ENCODE measurements at places on chromosomes 4 and X.

DNA sequence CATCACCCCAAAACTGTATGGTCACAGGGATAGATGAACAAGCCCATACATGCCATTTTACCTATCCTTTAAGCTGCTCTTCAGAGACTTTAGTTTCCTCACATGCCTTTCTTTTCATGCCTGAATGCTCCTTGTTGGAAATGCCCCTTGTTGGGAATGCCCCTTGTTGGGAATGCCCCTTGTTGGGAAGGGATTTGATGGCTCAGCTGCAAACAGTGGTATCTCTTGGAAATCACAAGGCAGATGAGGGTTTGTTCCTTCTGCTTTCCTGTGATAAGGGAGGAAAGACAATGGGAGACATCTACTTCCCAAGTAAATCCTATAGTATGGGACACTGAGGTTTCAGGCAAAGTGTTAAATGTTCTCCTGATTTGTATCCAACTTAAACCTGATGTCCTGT is 11.5 kb downstream of the CXCL2 start:
- no peaks in the 10 kb centered on the region for H3K27me3 ChIP-seq
- no peak overlapping the region for H3K27ac ChIP-seq
- no peak for DNase-seq
- H3K4me3 ChIP-seq = no peak overlapping the region
- H3K4me1 ChIP-seq = no peaks in the 10 kb centered on the region

DNA sequence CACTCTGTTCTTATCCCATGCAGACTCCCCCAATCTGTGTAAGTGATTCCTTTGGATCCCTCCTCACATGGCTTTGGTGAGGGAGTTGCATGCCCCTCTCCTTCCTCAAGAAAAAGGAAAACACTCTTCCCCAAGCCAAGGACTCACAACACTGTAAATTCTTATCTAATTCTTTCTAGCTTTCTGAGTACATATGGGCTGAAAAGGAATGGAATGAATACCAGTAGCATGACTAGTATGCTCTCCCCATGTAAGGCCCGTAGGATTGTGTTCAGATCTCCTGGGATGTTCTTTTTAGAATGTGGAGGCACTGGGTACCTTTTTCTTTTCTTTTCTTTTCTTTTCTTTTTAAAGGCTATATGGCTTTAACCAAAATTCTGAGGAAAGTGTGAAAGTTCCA is 17.0 kb upstream of the MAGED1 start:
- H3K36me3 ChIP-seq = no peaks in the 10 kb centered on the region
- no peak overlapping the region for H3K27ac ChIP-seq
- H3K4me3 ChIP-seq = no peak overlapping the region
- DNase-seq = no peak
- H3K4me1 ChIP-seq = no peaks in the 10 kb centered on the region
- H3K27me3 ChIP-seq = no peaks in the 10 kb centered on the region

GRCh38 chrX:39011454-39012221 is 210.4 kb downstream of the MID1IP1 start:
- H3K4me1 ChIP-seq = no peaks in the 10 kb centered on the region
- no peaks in the 10 kb centered on the region for H3K27me3 ChIP-seq
- H3K4me3 ChIP-seq = no peak overlapping the region
- no peak for DNase-seq
- H3K27ac ChIP-seq = no peak overlapping the region

GRCh38 chr4:84804136-84804535 is 162.4 kb downstream of the WDFY3 start:
- H3K27me3 ChIP-seq = no peaks in the 10 kb centered on the region
- no peak overlapping the region for H3K27ac ChIP-seq
- no peaks in the 10 kb centered on the region for H3K36me3 ChIP-seq

DNA sequence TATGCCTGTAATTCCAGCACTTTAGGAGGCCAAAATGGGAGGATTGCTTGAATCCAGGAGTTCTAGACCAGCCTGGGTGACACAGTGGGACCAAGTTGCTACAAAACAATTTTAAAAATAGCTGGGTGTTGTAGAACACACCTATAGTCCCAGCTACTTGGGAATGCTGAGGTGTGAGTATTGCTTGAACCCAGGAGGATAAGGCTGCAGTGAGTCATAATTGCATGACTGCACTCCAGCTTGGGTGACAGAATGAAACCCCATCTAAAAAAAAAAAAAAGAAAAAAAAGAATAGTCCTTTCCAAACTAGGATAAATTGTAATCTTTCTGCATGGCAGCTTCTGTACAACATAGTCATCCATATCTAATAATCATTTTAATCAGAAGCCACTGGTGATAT is 270.1 kb upstream of the INTU start:
- no peaks in the 10 kb centered on the region for H3K4me1 ChIP-seq
- H3K27me3 ChIP-seq = no peaks in the 10 kb centered on the region
- H3K4me3 ChIP-seq = no peak overlapping the region
- H3K36me3 ChIP-seq = no peaks in the 10 kb centered on the region

DNA sequence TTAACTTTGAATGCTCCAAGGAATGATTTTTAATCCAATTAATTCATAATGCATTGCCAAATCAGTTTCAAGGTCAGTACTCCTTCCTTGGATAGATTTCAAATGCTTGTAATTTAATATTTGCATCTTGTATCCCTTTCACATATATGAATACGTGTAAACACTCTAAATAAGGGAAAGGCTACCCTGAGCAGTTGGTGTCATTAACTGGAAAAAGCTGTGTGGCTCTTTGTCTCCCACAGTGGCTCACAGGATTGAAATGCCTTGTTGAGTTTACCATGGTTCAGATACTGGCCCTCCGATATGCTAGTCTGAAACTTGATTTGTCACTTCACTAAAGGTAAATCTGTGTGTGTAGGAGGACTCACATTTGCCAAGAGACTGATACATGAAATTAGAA is 16.7 kb upstream of the ACOT9 start:
- peaks cover 5% of the 10 kb centered on the region for H3K4me1 ChIP-seq
- DNase-seq = no peak
- H3K4me3 ChIP-seq = no peak overlapping the region
- no peaks in the 10 kb centered on the region for H3K36me3 ChIP-seq
- no peaks in the 10 kb centered on the region for H3K27me3 ChIP-seq

DNA sequence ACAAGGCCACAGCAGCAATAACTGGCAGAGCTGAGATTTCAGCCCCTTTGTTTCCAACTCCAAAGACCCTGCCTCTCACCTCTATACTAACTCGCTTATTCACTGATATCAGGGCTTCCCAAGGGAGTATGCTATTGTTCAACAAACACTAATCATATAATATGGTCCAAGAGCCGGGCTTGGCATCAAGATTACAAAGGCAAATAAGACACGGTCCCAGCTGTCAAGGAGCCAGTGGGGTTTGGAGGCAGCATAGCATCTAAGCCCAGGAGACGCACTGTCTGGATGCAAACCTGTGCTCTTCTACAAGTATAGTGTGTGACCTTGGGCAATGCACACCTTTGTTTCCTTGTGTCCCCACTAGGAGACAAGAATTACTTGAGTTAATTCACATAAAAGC is 28.7 kb downstream of the PAPSS1 start:
- no peak overlapping the region for H3K27ac ChIP-seq
- peaks cover 14% of the 10 kb centered on the region for H3K4me1 ChIP-seq
- no peak overlapping the region for H3K4me3 ChIP-seq
- no peaks in the 10 kb centered on the region for H3K27me3 ChIP-seq

DNA sequence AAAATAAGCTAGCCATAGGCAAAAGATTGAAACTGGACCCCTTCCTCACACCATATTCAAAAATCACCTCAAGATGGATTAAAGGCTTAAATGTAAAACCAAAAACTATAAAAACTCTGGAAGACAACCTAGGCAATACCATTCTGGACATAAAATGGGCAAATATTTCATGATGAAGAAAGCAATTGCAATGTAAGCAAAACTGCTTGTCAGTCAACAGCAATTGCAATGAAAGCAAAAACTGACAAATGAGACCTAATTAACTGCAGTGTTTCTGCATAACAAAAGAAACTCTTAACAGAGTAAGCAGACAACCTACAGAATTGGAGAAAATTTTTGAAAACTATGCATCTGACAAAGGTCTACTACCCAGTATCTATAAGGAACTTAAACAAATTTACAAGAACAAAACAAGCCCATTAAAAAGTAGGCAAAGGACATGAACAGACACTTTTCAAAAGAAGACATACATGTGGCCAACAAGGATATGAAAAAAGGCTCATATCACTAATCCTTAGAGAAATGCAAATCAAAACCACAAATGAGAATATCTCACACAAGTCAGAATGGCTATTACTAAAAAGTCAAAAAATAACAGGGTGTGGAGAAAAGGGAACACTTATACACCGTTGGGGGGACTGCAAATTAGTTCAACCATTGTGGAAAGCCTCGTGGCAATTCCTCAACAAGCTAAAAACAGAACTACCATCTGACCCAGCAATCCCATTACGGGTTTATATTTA is 46.7 kb downstream of the CFAP299 start:
- DNase-seq = no peak
- H3K36me3 ChIP-seq = no peaks in the 10 kb centered on the region
- no peak overlapping the region for H3K27ac ChIP-seq
- H3K4me1 ChIP-seq = no peaks in the 10 kb centered on the region

GRCh38 chr4:47720787-47721186 is 117.1 kb downstream of the CORIN start:
- no peak for DNase-seq
- no peaks in the 10 kb centered on the region for H3K27me3 ChIP-seq
- H3K36me3 ChIP-seq = no peaks in the 10 kb centered on the region
- no peak overlapping the region for H3K27ac ChIP-seq

Measured in GM23338 (cell line).